ENCODE measurements at places on chromosomes 12 and 14. TPM values are rescaled to one million over a fixed set of nuclear protein-coding genes. Genes with fewer than 3 reads are reported as not detected.

DNA sequence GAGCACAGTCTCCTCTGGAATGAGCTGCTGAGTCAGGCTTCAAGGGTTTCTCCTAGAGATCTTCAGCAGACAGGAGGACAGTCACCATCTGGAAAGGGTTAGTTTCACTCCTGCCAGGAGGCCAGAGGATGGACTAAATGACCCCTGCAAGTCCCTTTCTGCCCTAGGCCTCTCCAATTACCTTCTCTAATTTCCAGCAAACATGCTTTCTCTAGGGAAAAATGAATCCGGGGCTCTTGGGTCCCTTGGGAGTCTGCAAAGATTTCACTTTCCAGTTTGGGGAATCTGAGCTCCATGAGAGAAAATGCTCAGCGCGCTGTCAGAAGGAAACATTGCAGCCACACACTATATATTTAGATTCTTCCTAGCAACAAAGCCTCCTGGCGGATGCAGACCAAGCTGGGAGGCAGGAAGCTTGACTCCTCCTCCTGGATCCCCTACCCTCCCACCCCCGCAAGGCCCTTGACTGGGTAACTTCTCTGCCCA, 184.4 kb upstream of the CCND2 start:
- no peak for DNase-seq

The CLMN gene
- total RNA-seq: 9.0 TPM

The GPD1 gene
- not detected for total RNA-seq

The INHBC gene
- not detected for total RNA-seq

DNA sequence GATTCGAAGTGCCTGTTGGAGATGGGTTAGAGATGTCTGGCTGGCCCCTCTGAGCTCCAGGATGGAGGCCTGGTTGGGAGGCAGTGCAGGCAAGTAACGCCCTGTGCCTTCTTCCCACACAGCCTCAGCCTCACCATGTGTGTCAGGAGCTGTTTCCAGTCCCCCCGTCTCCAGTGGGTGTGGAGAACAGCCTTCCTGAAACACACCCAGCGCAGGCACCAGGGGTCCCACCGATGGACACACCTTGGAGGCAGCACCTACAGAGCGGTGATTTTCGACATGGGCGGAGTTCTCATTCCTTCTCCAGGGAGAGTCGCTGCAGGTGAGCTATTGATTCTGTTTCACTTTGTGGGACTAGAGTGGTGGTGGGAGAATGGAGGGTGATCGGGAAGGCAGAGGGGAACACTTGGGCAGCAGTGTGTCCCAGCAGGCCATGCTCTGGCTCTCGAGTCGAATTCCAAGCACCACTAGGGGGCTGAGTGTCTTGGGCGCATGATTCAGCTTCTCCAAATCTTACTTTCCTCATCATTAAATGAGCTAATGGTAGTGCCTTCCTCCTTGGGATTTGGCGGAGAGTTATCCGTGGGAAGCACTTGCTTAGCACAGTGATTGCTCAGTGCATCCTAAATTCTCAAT, 6.8 kb downstream of the ACAD10 start:
- DNase-seq: no peak

The GPX2 gene
- not detected for total RNA-seq

DNA sequence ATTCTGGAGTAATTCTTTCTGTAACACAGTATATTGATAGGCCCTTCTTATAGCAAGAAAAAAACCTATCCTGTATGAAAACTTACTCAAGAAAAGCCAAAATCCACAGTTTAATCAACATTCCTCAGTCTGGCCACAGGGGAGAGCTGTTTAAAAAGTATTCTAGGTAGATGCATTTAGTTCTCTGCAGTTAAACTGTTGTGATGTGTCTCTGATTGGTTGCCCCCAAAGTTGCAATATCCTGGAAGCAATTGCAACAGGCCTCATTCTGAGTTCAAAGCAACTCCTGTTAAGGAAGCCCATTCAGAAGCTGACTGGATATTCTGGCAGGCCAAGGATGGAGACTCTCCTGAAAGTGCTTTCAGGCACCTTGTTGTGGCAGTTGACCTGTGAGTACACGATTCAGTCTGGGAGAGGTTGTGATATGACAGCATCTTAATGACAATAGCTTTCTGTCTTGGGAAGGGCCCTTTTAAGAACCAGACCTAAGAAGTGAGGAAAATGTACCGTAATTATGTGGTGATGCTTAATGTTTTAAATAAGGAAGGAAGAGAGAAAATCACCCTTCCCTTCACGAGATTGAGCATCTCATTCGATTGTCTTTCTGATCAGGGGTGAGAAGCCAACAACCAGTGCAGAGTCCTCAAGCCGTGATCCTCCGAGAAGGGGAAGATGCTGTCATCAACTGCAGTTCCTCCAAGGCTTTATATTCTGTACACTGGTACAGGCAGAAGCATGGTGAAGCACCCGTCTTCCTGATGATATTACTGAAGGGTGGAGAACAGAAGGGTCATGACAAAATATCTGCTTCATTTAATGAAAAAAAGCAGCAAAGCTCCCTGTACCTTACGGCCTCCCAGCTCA, 420.7 kb downstream of the DAD1 start:
- DNase-seq: no peak
